ENCODE measurements at places on chromosomes 3 and 15. TPM values are rescaled to one million over a fixed set of nuclear protein-coding genes. Genes with fewer than 3 reads are reported as not detected.

GRCh38 chr15:76161153-76162035 is 101.6 kb downstream of the TMEM266 start:
- peak; percentile 16 for DNase-seq
- peaks cover 5% of the 10 kb centered on the region for H3K4me1 ChIP-seq
- H3K27me3 ChIP-seq: peaks cover 2% of the 10 kb centered on the region
- no peak overlapping the region for H3K4me3 ChIP-seq

- no peak overlapping the region for H3K27ac ChIP-seq
- no peaks in the 10 kb centered on the region for H3K4me1 ChIP-seq
- peaks cover 4% of the 10 kb centered on the region for H3K36me3 ChIP-seq
- H3K27me3 ChIP-seq: no peaks in the 10 kb centered on the region
These were observed 135.4 kb downstream of the SNRPN start for GRCh38 chr15:25090073-25090733.

The NAALADL2 gene
- total RNA-seq: 11.6 TPM

- no peaks in the 10 kb centered on the region for H3K27me3 ChIP-seq
- no peaks in the 10 kb centered on the region for H3K36me3 ChIP-seq
- H3K4me1 ChIP-seq: no peaks in the 10 kb centered on the region
These were observed 319.9 kb upstream of the ICE2 start for GRCh38 chr15:60798821-60799220.

- DNase-seq: no peak
- H3K27me3 ChIP-seq: no peaks in the 10 kb centered on the region
These were observed 530.2 kb downstream of the MCTP2 start for GRCh38 chr15:94761574-94761973.

DNA sequence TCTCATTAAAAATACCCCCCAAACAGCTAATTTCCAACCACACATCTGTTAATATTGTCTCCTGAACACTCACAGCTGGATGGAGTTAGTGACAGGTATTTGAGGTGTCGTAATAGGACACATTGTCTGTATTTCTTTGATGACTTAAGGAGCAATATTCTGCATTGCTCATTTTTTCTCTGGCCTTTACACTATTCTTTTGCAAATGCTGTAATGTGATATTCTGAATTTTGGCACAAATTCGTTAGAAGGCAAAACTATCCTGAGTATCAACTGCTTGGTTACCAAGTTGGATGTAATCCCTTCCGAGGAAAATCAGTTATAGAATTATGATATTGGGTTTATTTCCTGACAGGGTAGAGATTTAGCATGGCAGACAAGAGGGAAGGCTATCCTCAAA is 1030.2 kb downstream of the MCTP2 start:
- H3K36me3 ChIP-seq: no peaks in the 10 kb centered on the region
- peaks cover 18% of the 10 kb centered on the region for H3K4me1 ChIP-seq
- DNase-seq: peak; percentile 34
- H3K27ac ChIP-seq: no peak overlapping the region
- H3K4me3 ChIP-seq: no peak overlapping the region
- H3K27me3 ChIP-seq: no peaks in the 10 kb centered on the region

GRCh38 chr15:57320631-57321220 is 55.6 kb upstream of the CGNL1 start:
- peaks cover 2% of the 10 kb centered on the region for H3K4me1 ChIP-seq
- peak overlapping the region; percentile 56 for H3K27ac ChIP-seq
- no peaks in the 10 kb centered on the region for H3K36me3 ChIP-seq
- DNase-seq: peak; percentile 82
- H3K4me3 ChIP-seq: no peak overlapping the region

GRCh38 chr3:45079715-45080114 is 53.6 kb downstream of the CLEC3B start:
- H3K27me3 ChIP-seq: no peaks in the 10 kb centered on the region
- no peak overlapping the region for H3K27ac ChIP-seq
- H3K4me1 ChIP-seq: peaks cover 2% of the 10 kb centered on the region
- no peak overlapping the region for H3K4me3 ChIP-seq
- H3K36me3 ChIP-seq: peaks cover 4% of the 10 kb centered on the region

DNA sequence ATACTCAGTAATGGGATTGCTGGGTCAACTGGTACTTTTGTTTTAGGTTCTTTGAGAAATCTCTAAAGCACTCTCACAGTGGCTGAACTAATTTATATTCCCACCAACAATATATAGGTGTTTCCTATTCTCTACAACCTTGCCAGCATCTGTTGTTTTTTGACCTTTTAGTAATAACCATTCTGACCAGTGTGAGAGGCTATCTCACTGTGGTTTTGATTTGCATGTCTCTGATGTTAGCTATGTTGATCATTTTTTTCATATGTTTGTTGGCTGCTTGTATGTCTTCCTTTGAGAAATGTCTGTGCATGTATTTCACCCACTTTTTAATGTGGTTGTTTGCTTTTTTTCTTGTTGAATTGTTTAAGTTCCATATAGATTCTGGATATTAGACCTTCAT is 98.2 kb upstream of the DCBLD2 start:
- no peaks in the 10 kb centered on the region for H3K4me1 ChIP-seq
- no peak for DNase-seq

- DNase-seq: no peak
- no peaks in the 10 kb centered on the region for H3K27me3 ChIP-seq
- H3K27ac ChIP-seq: no peak overlapping the region
- no peaks in the 10 kb centered on the region for H3K4me1 ChIP-seq
- H3K36me3 ChIP-seq: no peaks in the 10 kb centered on the region
These were observed 141.7 kb downstream of the ITPR1 start for GRCh38 chr3:4634894-4635293.

DNA sequence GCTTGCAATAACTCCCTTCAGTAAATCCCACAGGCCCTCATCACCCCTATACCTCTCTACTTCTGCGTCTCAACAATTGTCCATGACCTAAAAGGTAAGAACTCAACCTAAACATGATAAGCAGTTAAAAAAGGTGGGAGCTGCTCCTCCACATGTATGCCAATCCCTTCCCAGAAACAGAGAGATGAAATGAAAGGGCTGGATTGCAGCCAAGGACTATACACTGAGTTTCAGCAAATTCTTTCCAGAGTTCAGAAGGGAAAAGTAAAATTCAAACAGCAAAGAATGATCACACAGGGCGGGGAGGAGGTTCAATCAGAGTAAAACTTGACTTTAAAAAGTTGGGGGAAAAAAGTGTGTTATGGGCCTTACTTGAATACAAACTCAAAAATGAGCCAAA is 27.5 kb downstream of the PLOD2 start:
- peaks cover 6% of the 10 kb centered on the region for H3K4me1 ChIP-seq
- H3K4me3 ChIP-seq: no peak overlapping the region
- H3K27me3 ChIP-seq: no peaks in the 10 kb centered on the region

The GATA2 gene
- 0.83 TPM for total RNA-seq

The ONECUT1 gene
- total RNA-seq: not detected

DNA sequence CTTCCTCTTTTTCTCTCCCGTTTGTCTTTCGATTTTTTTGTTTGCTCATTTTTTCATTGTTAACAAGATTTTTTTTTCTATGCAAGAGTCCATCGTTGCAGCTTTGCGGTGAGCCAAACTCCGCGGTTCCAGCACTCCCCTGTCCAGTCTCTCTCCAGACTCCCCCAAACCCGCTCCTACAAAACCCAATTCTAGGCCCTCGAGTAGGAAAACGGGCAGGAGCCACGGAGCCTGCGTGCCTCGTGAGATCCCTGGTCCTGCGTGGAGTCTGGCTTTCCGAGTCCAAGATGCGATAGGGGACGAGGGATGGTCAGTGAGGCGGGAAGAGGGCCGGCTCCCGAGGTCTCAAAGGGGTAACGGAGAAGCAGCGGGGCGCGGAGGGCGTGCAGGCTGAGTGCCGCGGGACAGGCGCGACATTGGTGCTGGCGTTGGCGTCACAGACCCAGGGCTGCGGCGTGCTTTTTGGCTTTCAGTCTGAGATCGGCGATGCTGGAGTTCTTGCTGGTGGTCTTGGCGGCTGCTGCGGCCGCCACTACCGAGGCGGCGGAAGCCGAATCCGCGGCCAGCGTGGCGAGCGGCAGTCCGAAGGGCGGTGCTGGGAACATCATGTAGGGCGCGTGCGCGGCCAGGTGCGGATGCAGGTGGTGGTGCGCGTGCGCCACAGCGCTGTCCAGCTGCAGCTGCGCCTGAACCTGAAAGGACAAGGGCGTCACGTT is 8.5 kb downstream of the SHOX2 start:
- DNase-seq: no peak
- no peaks in the 10 kb centered on the region for H3K36me3 ChIP-seq
- no peak overlapping the region for H3K27ac ChIP-seq
- H3K27me3 ChIP-seq: peaks cover 61% of the 10 kb centered on the region
- H3K4me1 ChIP-seq: no peaks in the 10 kb centered on the region

DNA sequence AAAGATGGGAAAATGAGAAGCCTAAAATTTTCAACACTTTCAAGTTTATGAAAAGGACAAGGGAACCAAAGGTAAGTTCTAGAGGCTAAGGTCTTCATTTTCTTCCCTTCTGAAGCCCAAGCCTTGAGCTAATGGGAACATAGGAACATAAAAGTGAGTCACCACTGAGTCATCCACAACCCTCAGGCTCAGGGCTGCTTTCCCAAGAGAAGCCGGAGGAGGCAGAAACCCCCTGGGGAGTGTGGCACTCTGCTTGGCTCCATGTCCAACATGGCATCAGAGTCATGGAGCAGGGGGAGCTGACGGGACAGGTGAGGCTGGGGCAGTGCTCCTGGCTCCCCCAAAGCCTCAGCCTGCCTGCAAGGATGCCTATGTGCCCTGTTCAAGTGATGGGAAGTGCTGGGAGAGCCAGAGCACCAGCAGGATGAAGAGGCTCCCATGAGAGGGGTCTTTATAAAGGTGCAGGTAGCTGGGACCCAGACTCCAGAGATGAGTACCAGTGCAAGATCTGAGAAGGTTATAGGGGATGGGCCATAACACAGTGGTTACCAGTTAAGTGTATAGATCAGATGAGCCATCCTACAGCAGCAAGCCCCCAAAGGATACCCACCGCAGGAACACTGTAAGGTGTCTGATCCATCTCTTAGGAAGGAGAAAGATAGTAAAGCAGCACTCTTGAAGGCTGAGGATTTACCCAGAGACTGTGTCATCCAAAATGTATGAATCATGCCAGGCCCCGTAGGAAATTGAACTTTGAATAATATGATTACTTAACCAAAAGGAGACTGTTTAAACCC is 31.8 kb upstream of the RYR3 start:
- H3K36me3 ChIP-seq: no peaks in the 10 kb centered on the region
- no peak overlapping the region for H3K4me3 ChIP-seq
- no peaks in the 10 kb centered on the region for H3K27me3 ChIP-seq
- H3K4me1 ChIP-seq: no peaks in the 10 kb centered on the region

DNA sequence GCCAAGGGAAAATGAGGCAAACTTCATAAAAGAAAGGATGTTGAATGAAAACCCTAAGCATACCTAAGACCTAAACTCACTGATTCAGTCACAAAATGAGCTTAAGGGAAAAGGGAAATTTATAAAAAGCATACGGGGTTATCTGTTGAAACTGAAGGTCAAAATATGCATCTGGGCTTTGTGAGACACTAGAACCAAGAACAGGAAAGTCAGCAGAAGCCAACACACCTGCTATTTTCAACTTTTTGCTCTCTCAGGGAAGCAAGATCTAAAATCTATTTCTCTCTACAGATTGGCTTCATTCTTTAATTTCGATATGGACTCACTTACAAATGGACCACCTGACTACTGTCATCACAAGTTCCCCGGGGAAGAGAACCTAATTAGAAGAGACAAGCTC is 338.6 kb upstream of the NECTIN3 start:
- H3K4me3 ChIP-seq: no peak overlapping the region
- no peaks in the 10 kb centered on the region for H3K36me3 ChIP-seq
- no peak overlapping the region for H3K27ac ChIP-seq

GRCh38 chr3:122931636-122932035 is 95.9 kb downstream of the SEMA5B start:
- no peak overlapping the region for H3K27ac ChIP-seq
- no peak for DNase-seq
- peaks cover 16% of the 10 kb centered on the region for H3K27me3 ChIP-seq

DNA sequence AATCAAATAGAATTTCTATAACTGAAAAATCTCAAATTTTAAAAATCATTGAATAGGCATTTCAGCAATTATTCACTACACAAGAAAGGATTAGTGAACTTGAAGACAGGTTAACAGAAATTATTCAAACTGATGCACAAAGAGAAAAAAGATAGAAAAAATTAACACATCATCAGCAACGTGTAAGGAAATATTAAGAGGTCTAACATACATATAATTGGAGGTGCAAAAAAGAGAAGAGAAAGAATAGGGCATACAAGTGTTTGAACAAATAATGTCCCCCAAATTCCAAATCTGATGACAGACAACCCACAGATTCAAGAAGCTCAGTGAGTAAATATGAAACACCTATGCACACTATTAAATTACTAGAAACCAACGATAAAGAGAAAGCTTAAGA is 57.1 kb downstream of the FBXL2 start:
- no peaks in the 10 kb centered on the region for H3K36me3 ChIP-seq
- H3K4me1 ChIP-seq: no peaks in the 10 kb centered on the region
- no peak overlapping the region for H3K27ac ChIP-seq
- H3K27me3 ChIP-seq: no peaks in the 10 kb centered on the region
- H3K4me3 ChIP-seq: no peak overlapping the region
- no peak for DNase-seq

DNA sequence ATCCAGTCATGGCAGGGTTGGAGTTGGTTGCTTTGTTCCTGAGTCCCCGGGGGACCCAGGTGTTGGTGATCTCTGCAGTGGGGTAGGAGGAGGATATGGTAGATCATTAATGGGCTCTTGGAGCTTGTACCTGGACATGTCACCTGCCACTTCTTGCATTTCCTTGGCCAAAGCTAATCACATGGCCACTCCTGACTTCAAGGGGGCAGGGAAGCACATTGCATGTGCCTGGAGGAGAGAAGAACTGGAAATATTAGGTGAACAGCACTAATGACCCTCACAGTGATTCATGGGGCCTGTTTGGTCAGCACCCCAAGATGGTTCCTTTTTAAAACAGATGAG is 87.1 kb upstream of the MYZAP start:
- no peak overlapping the region for H3K27ac ChIP-seq
- no peak for DNase-seq
- no peaks in the 10 kb centered on the region for H3K4me1 ChIP-seq
- H3K36me3 ChIP-seq: no peaks in the 10 kb centered on the region

GRCh38 chr3:49683162-49683561 is 6.1 kb downstream of the MST1 start:
- DNase-seq: peak; percentile 28
- H3K4me3 ChIP-seq: no peak overlapping the region
- no peaks in the 10 kb centered on the region for H3K27me3 ChIP-seq
- peaks cover 25% of the 10 kb centered on the region for H3K36me3 ChIP-seq
- no peak overlapping the region for H3K27ac ChIP-seq
- no peaks in the 10 kb centered on the region for H3K4me1 ChIP-seq

- no peaks in the 10 kb centered on the region for H3K27me3 ChIP-seq
- no peak overlapping the region for H3K27ac ChIP-seq
- H3K4me3 ChIP-seq: no peak overlapping the region
- peak; percentile 83 for DNase-seq
These were observed 13.5 kb downstream of the UBAP1L start for GRCh38 chr15:65101411-65101890.

DNA sequence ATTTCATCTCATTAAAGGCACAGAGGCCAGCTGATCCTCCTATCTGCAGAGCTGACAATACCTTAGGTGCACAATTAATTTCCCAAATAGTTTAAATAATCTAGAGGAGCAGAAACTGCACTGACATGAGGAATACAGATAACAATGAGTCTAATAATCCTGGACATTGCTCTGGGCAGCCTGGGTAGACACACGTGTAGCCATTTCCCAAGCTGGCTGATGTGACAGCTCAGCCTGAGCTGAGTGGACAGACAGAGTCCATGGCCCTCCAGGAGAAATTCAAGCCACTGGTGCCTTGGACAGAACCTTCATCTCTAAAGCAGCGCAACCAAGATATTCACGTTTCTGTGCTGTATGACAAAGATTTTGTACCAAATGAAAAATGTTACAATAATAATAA is 222.6 kb downstream of the MECOM start:
- H3K27ac ChIP-seq: no peak overlapping the region
- DNase-seq: no peak
- H3K27me3 ChIP-seq: no peaks in the 10 kb centered on the region
- H3K36me3 ChIP-seq: no peaks in the 10 kb centered on the region
- no peak overlapping the region for H3K4me3 ChIP-seq

Measured in fibroblast of lung (primary cell).